Stimulated activated CD4-positive, alpha-beta T cell treated with anti-CD3 and anti-CD28 coated beads, TNF-alpha, amount 100 ng/mL, for 24 hours (primary cell): ENCODE measurements at places on chromosomes 5 and 9.

DNA sequence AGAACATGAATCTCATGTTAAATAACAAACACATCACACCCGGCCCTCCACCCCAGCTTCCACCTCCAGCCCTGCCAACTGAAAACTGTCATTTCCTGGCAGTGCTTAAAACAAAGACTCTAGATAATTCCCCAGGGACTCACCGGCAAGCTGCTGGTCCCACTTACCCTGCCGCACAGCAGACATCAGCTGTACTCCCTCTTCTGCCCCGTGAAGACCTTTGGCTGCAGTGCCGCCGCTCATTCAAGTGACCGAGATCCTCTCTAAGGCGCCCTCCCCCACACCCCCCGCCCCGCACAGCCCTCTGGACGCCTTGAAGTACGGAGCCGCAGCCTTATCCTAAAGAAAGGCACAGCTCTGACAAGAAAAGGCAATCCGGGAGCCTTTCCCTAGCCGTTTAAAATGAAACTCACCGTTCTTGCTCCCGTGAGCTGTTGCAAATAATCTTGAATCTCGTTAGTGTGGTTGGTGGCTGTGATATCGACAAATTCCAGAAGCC lies 434 bp downstream of the GLRX start:
- DNase-seq: no peak

DNA sequence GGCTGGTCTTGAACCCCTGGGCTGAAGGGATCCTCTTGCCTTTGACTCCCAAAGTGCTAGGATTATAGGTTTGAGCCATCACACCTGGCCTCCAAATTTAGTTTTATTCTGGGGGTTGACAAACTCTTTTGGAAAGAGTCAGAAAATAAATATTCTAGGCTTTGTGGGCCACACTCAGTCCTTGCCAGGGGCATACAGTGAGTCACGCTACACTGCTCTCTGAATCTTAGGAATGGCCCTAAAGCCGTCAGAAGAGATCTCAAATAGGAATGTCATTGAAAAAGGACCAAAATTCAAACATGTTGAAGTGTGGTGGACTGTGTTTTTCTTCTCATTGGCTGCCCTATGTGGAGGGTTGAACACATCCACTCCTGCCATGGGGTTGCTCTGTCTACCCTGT lies 127.7 kb upstream of the BASP1 start:
- DNase-seq: no peak

DNA sequence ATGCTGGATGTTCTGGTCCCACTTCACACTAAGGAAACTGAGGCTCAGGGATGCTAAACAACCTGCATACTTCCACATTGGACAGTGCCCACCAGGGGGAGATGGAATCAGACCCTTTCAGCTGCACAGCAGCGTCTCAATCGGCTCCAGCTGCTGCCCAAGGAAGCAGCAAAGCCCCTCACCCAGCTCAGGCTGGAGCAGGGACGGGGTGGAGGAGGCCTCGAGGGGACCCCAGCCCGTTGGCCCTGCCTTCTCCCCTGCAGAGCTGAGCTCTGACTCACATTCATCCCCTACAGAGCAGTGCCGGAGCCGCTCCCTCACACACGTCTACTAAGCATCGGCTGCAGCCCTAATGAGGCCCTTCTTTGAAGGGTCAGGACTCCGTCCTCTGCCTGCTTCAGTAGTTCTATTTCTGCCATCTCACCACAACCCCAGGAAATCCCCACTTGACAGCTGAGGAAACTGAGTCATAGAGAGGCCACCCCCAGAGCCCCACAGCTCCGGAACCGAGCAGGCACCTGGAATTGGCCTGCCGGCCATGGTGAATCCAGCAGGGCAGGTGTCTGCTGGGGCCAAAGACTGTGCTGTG lies 21.5 kb upstream of the SUSD3 start:
- DNase-seq: no peak

DNA sequence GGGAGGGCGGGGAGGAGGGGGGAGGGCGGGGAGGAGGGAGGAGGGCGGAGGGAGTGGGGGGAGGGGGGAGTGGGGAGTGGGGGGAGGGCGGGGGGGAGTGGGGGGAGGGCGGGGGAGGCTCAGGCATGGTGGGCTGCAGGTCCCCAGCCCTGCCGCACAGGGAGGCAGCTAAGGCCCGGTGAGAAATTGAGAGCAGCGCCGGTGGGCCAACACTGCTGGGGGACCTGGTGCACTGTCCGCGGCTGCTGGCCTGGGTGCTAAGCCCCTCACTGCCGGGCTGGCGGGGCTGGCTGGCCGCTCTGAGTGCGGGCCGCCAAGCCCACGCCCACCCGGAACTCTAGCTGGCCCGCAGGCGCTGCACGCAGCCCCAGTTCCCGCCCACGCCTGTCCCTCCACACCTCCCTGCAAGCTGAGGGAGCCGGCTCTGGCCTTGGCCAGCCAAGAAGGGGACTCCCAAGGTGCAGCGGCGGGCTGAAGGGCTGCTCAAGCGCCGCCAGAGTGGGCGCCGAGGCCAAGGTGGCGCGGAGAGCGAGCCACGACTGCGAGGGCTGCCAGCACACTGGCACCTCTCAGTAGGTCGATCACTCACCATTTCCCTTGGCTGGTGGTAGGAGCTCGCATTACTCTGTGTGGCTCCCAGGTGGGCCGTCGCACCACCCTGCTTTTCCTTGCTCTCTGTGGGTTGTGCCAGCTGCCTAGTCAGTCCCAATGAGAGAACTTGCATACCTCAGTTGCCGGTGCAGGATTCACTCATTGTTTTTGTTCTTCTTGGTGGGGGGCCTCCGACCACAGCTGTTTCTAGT lies 160.2 kb downstream of the CNTLN start:
- DNase-seq: no peak

- DNase-seq: no peak
Measured at GRCh38 chr9:89317282-89317681, 1.0 kb upstream of the SECISBP2 start.

GRCh38 chr5:29161399-29162291 lies 2031.8 kb upstream of the CDH6 start:
- no peak for DNase-seq

DNA sequence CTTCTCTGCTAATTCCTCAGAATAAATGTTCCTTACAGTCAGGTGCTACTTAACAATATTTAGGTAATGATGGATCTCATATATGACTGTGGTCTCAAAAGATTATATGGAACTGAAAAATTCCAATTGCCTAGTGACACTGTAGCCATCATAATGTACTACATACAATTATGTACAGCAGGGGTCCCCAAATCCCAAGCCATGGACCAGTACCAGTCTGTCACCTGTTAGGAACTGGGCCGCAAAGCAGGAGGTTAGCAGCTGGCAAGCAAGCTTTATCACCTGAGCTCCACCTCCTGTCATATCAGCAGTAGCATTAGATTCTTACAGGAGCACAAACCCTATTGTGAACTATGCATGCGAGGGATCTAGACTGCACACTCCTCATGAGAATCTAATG lies 69.6 kb downstream of the NR2F1-AS1 start:
- no peak for DNase-seq

- DNase-seq: no peak
Measured at GRCh38 chr9:88809355-88810161, 181.7 kb upstream of the S1PR3 start.

DNA sequence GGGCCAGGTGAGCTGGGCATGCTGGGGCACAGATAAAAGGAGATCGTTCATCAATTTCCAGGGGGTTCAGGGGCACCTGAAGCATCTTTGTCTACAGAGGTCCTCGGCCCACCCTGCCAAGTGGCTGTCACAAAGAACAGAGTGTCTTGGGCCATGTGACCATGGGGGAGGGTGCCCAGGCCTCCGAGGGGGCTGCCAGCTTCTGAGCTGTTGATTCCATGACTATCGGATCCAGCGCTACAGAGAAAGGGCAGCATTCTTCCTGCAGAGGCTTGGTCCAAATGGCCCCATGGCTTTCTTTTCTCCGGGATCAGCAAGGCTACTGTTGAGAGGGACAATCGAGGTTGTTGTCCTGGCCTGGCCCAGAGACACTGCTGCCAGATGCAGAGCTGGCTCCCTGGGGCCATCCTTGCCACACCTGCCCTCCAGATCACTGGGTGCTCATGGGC lies 289.2 kb downstream of the ZSWIM6 start:
- no peak for DNase-seq
